A549 treated with Hydrocortisone at 1 μM for 4 hours (cell line): ENCODE measurements at places on chromosomes 11 and 22. TPM values are rescaled to one million over a fixed set of nuclear protein-coding genes. Genes with fewer than 3 reads are reported as not detected.

Gene RTN4R
- 8.0 to 14.9 TPM (median 12.4 TPM) in 5 replicates for total RNA-seq

Gene GTSE1
- 30.2 to 35.3 TPM (median 32.0 TPM) in 5 replicates for total RNA-seq

Gene ADM2
- total RNA-seq, result 0.44 to 0.91 TPM (median 0.63 TPM) in 5 replicates

Gene DKK3
- 16.5 to 24.1 TPM (median 20.1 TPM) in 5 replicates for total RNA-seq

Gene PLAAT2
- total RNA-seq, result 0.65 to 1.1 TPM (median 0.94 TPM) in 5 replicates

Gene GPR83
- total RNA-seq, result 0.07 to 0.10 TPM (median 0.07 TPM) in 5 replicates

Gene MS4A3
- not detected in 5 replicates for total RNA-seq

Gene CENPM
- 22.8 to 40.2 TPM (median 35.1 TPM) in 5 replicates for total RNA-seq

Gene RPS3
- total RNA-seq, result 3,265 to 4,666 TPM (median 3,450 TPM) in 5 replicates

Gene HOATZ
- total RNA-seq, result not detected in 5 replicates

Gene OTOG
- total RNA-seq, result not detected in 5 replicates
